ENCODE measurements at places on chromosomes 5 and 9.

GRCh38 chr9:16147726-16148125 lies 594.9 kb downstream of the CCDC171 start:
- no peak for DNase-seq

- DNase-seq, result no peak
Measured at GRCh38 chr5:34978681-34979080, 49.3 kb downstream of the DNAJC21 start.

DNA sequence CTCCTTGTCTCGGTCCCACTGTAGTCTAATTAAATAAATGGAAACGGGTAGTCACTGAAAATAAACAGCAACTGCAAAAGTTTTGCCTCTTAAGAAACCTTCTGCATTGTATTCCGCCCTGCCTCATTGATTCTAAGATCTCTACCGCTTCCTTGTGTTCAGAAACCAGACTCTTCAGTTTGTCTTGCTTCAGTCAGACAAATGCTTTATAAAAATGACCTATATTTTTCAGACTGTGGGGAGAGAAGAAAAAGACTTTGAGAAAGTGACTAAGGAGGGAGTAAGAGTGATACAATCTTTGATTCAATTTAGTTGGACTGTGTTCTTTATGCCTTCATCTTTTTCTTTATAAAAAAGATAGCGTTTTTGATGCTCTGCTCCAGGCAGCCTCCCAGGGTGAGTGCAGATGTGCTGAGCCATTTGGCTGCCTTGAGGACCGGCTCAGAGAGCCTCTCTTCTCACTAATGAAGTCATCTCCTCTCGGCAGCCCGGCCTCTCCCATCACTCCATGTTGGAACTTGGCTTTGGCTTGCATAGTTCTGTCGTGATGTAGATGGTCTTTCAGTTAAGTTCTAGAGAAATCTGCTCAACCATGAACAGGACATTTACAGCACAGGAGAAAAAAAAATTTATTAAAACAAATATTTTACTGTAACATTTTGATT lies 4.0 kb upstream of the VCAN start:
- no peak for DNase-seq

DNA sequence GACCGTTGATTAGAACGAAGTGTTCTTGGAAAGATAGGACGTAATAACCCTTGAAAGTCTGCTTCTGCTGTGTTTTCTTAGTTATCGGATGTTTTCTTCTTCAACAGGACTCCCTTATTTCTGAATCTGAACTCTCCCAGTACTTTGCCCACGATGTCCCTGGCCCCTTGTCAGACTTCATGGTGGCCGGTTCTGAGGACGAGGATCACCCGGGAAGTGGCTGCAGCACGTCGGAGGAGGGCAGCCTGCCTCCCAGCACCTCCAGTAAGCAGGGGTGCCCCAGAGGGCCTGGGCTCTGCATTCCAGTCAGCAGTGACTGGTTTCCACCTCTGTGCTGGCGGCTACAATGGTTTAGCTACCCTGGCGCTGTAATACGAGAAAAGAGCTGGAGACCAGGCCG lies 102.1 kb downstream of the GOLPH3 start:
- DNase-seq, result no peak

DNA sequence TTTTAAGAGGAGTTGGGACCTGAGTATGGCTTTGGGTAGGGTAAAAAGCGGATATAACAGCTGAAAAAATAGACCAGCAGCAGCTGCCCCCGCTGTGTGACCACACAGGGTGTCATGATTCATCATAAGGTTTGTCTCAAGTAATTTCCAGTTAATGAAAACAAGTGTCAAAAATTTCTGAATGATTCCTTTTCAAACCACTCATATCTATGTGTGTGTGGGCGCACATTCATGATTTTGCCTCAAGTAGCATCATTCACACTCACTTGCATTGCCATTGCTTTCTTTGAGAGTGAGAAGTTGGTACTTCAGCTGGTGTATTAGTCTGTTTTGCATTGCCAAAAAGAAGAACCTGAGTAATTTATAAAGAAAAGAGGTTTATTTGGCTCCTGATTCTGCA lies 12.1 kb upstream of the TNFAIP8 start:
- DNase-seq, result no peak

GRCh38 chr5:95100551-95100950 lies 184.3 kb downstream of the MCTP1 start:
- no peak for DNase-seq

DNA sequence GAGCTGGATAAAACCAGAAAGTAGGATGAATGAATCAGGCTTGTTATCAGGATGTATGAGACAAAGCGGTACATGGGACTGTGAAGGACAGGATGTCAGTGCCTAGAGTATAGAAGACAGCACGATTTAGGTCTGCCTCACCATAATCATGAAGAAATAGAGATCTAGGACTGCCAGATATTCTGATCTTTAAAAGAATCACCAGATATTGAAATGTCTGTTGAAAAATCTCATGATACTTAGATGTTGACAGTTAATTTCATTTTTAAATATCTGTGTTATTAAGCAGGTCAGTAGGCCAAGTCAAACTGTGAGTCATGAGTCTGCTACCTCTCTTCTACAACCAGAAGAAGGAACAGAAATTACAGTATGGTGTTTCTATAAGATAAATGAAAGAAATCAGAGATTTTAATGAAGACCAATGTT lies 65.0 kb downstream of the ST8SIA4 start:
- no peak for DNase-seq

DNA sequence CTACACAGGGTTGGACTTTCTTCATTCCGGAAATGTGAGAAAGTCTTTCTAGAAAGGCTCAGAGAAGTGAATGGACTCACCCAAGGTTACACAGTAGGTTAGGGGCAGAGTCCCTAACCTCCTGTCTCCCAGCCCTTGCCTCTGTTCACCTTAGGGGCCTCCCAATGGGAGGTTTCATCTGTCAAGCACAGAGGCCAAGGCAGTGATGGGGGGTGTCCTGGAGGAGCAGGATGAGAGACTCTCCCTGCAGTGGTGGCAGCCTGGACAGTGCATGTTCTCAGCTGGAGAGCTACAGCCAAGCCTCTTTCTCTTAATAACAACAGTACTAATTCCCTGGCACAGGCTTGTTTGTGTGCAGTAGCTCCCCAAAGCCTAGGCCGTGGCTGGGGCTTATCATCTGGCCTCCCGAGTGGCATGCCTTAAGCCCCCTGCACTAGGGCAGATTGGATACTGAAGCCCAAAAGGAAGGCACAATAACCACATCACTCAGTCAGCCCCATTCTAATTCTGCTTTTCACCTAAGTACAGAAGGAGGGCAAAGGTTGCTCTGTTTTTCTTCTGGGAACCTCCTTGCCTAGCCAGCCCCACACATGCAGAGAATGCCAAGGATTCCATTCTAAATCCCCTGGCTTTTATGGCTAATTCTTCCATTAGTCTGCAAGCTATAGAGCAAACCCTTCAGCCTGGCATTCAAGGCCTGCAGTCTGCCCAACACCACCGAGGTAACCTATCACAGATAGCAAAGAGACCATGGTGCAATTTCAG lies 50.2 kb upstream of the XPA start:
- no peak for DNase-seq

DNA sequence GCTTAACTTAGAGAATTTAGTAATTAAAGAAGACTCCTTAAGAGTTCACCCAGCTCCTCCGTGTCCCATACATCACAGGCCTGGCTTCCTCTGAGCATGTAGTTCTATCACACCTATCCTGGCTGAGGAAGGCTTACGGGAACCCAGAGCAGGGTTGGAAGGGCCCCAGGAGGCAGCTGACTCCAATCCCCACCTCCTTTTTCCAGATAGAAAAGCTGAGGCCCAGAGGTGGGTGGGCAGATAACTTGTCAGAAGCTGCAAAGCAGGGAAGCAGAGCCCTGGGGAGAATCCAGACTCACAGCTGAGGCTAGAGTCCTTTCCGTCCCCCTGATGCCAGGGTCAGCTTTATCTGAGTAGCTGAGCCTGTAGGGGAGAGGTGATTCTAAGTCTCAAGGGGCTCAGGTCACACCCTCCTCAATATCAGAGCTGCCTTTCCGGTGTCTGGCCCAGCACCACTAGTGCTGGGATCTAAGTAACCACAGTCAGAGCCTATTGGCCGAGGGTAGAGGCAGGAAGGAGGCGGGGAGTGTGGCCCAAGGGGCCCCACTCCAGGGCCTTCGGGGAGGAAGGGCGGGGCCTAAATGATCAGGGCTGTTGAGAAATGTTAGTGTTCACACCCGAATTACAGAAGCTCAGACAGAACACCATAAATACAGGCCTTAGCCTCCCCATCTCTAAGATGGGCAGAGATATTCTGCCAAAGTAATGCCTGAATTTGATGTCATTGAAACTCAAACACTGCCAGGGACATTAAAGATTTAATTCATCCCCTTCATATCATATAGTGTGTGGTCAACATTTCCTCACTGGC lies 9.9 kb downstream of the CCDC69 start:
- DNase-seq, result peak; percentile 94

DNA sequence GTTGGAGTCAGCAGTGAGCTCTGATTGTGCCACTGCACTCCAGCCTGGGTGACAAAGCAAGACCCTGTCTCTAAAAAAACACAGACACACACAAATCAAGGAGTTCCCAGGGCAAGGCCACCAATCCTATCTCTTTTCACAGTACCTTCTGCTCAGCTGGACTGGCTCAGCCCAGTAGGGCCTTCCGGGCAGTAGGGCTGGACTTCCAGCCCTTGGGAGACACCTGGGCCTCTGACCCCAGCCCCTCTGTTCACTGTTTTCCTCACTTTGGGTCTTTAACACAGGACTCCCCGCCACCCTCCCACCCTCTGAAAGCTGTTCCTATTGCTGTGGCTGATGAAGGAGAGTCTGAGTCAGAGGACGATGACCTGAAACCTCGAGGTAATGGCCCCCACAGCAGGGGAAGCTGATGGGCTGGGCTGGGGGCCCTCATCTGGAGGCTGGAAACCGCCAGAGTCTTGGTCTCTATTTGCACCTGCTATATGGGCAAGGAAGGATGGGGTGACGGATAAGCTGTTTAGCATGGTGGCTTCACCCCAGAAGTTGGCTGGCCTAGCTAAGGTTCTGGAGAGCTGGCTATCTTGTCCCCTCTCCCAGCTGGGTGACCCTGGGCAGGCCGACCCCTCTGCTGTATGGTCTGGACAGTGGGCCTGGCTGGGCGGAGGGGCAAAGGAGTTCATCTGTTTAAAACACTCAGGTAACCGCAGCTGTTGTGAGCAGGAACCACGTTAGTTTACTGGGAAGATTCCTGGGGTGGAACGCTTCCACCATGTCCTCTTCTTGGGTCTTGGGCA lies 25.6 kb downstream of the USP20 start:
- DNase-seq, result no peak

GRCh38 chr9:110214586-110215355 lies 6.8 kb upstream of the C9orf152 start:
- no peak for DNase-seq

DNA sequence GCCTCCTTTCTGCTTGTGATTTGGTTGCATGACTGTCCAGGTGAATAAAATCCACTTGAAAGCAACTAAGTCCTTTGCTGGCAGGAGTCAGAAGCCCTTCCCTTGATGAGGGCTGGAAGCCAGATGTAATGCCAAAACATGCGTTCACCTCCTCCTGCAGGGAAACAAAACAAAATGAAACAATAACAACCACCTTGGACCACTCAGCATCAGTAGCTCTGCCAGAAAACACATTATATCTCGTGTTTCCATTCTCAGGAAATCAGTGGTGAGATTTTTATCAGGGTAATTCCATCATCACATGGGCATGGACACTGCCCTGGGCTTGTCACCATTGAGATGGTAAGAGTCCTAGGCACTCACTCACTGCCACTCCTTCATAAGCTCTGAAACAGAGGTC lies 350.3 kb upstream of the ACTBL2 start:
- no peak for DNase-seq

- no peak for DNase-seq
Measured at GRCh38 chr5:14453481-14453880, 128.1 kb upstream of the OTULINL start.

GRCh38 chr9:27511771-27512170 lies 12.3 kb upstream of the IFNK start:
- DNase-seq, result no peak

DNA sequence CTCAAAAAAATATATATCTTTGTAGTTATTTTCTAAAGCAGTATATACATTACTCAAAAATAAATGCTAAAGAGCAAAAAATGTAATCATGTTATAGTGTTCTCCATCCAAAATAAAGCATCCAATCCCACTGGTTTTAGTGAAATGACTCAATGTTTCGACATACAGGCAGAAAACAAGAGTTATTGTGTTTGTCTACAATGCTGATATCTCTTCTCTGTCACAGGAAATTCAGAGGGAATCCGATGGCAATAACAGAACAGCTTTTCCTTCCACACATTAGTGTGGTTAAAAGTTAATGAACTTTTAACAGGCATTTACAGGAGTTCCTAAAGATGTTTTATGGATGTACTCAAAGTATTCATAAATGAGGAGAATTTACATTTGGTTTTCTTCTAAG lies 12.0 kb downstream of the TTC33 start:
- no peak for DNase-seq

GRCh38 chr9:129126749-129127618 lies 15.8 kb downstream of the PTPA start:
- no peak for DNase-seq

DNA sequence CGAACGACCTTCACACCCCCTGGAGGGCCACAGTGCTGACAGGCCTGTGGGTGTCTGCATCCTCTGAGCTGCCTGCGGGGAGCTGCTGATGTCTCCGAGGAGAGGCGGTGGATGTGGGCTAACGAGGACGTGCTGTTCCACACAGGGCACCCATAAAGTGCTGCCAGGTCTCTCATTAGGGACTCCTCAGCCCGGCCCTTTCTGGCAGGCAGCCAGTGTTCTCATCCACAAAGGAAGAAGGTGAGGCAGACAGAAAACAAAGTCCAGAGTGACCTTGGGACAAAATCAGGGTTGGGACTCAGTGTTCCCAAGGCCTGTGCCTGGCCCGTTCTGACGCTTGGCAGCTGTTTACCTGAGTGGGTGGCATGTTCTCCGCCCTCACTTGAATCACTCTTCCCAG lies 29.3 kb downstream of the CARTPT start:
- DNase-seq, result no peak

GRCh38 chr9:136119883-136120393 lies 1.3 kb upstream of the TMEM250 start:
- no peak for DNase-seq

GRCh38 chr5:56598941-56599340 lies 216.4 kb upstream of the MAP3K1 start:
- DNase-seq, result no peak

DNA sequence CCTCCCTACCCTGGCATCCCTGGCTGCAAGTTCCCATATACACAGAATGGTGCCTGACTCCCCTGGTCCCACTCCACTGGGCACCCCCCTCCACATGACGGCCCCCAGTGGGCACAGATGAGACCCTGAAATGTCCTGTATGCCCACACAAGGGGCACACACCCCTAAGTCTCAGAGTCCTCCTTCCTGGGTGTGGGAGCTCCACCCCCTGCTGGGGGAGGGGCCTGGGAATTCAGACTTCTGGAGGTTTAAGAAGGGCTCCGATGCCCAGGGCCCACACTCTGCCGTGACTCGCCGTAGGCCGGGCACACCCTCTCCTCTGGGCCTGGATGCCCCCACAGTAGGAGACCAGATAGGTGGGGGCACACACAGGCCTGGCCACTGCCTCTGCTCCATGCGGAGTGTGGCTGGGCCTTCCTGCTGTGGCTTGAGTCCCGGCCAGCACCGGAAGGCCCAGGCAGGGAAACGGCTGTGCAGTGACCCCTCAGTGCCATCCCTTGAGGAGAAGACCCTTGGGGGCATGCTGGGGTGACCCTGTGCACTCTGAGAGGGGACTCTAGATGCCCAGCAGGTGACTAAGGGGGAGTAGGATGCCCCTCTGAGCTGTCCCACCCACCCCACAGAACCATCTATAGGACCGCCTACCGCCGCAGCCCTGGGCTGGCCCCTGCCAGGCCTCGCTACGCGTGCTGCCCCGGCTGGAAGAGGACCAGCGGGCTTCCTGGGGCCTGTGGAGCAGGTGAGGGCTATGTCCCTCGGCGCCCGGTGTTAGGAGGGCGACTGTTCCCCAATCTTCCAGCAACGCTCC lies 6.5 kb downstream of the EGFL7 start:
- DNase-seq, result no peak
